Activated T-helper 9 cell treated with anti-CD3 and anti-CD28 coated beads, Interleukin-2, amount 50 U/mL, for 16 hours (primary cell): ENCODE measurements at places on chromosomes 5 and 9.
A peak's percentile ranks its signal among the peaks of the same experiment; 100 is the strongest.

DNA sequence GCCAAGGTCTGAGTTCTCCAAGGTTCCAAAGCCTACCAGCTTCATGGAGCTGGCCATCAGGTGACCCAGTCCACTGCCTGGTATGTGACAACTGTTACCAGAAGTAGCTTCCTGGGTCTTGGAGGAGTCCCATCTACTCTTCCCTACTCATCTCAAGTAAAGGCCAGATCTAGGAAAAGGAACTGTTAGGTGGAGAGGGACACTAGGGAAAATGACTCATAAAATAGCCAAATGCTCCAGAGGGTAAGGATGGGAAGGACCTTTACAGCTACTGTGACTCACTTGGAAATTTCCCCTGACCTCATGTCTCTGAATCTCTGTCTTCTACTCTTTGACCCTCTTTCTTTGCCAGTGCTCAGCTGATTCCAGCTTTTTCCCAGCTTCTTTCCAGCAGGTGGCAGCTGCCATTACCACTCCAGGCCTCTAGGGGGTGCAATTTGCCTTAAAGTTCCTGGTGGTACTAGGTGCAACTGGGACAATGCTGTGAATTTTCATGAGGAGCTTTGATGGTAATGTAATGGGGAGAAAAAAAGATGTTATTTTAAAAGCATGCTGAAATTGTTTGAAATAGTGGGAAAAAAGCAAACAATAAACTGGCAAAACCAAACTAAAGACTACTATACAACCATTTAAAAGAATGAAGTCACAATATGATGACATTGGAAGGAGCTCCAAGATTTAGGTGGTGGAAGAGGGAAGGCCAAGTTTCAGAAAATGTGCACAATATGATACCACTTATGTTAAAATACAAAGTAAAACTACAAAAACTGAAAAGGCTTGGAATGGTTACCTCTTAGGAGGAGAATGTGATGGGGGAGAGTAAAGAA lies 27.1 kb upstream of the MYORG start:
- DNase-seq: peak; percentile 19

DNA sequence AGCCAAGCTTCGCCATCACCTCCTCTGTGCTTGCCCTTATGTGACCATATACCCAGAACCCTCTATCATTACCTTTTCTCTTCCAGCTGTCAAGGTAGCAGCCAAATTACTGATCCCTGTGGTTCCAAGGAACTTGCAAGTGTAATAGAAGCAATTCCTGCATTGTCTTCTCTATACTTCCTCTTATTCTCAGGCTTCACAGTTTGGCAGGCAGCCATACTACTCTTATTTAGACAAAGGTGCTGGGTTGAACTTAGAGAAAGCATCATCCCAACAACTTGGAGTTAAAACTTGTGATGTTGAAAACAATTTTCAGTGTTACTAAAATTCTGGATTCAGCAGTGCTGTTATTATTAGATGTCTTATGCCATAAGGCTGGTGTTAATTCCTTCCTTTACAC lies 93.2 kb downstream of the NLN start:
- DNase-seq: no peak

GRCh38 chr5:66255714-66256113 lies 111.6 kb downstream of the SREK1 start:
- no peak for DNase-seq

GRCh38 chr9:130988905-130989304 lies 20.1 kb upstream of the LAMC3 start:
- DNase-seq: no peak

- DNase-seq: no peak
Measured at GRCh38 chr9:38018958-38019602, 49.9 kb downstream of the SHB start.

DNA sequence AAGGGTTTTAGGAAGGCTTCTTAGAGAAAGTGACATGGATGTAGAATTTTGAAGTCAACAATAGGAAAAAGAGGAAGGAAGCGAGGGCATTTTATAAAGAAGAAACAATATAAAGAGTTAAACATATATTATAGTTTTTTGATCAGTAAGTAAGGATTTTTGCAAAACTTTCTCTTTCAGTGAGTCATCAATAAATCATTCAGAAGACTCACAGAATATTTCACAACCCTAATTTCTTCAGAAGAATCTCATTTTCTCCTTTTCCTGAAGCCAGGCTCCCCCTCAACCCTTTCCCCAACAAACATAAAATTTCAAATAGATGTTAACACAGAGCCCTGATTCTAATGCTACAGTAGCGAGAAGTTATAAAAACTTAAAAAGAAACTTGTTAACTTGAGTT lies 4.3 kb upstream of the COX7C start:
- no peak for DNase-seq

DNA sequence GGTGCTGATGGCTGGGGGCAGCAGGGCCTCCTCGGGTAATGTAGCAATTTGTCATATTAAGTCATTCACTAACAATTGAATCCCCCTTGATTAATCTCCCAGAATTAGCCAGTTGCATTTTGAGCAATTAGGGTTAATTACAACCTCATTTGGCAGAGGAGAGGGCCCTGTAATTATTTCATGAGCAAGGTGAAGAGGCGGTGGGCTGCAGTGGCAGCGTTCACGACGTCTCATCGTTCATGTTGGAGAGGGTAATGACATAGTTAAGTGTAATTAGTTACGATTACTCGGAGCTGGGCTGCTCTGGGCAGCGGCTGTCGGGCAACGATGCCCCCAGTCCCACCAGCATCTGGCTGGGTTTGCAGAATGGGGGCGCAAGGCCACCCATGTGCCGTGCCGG lies 46.0 kb downstream of the NEK6 start:
- no peak for DNase-seq

GRCh38 chr9:133142684-133143622 lies 20.8 kb downstream of the GBGT1 start:
- DNase-seq: no peak

- DNase-seq: no peak
Measured at GRCh38 chr9:78972303-78972999, 599.3 kb upstream of the TLE4 start.

DNA sequence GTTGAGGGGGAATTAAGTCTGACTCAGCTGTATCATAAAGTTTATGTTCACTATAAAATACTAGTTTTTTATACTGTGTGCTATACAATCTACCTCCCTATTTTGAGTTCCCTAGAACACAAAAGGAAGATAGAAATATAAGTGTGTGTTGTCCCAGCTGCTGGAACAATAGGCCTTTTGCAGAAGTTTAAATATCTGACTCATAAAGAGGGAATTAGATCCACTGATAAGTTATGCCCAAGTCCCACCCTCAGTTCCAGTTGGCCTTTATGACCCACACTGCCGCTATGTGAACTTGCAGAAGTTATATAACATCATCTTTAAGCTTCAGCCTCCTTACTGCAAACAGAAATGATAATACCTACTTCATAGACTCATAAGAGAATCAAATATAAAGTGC lies 88.5 kb upstream of the DAB2 start:
- no peak for DNase-seq

GRCh38 chr5:126414874-126415502 lies 8.2 kb upstream of the GRAMD2B start:
- DNase-seq: no peak

DNA sequence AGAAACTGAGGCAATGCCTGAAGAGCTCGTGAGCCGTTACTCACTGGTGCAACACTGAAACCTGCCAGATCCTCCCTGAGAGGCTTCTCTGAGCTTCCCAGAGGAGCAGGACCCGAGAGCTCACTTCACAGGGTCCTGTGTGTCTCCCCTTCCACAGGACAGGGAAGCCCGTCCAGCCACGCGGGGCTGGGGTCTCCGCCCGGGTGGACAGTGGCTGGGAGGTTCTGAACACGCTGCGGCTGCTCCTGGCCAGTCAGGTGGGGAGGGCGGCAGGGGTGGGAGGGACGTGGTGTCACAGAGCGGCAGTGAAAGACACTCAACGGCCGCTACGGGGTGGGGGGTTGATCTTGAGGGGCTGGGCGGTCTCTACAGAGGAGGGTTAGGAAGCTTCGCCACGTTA lies 290 bp upstream of the ZDHHC11 start:
- DNase-seq: no peak

GRCh38 chr5:180717989-180718388 lies 21.9 kb downstream of the OR2Y1 start:
- DNase-seq: no peak

- DNase-seq: no peak
Measured at GRCh38 chr9:76159293-76159926, 234.8 kb downstream of the RFK start.

DNA sequence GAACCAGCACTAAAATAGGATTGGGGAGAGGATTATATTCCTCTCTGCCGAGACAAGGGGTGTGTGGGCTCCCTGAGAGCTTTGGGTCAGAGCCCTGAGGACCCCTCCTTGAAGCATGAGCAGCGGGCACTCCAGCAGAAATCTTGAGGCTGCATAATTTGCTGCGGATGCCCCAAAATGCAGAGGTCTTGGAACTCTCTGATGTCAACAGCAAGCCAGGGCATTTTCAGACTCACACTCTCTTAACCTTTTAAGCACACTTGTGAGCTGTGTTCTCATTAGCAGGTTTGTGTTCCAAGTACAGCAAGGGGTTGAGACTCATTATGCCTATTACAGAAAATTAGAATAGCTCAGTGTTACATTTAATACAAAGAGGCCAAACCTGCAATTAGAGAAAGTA lies 513.0 kb upstream of the ADAMTS16 start:
- DNase-seq: no peak

- no peak for DNase-seq
Measured at GRCh38 chr9:32578976-32579375, 6.0 kb upstream of the NDUFB6 start.

DNA sequence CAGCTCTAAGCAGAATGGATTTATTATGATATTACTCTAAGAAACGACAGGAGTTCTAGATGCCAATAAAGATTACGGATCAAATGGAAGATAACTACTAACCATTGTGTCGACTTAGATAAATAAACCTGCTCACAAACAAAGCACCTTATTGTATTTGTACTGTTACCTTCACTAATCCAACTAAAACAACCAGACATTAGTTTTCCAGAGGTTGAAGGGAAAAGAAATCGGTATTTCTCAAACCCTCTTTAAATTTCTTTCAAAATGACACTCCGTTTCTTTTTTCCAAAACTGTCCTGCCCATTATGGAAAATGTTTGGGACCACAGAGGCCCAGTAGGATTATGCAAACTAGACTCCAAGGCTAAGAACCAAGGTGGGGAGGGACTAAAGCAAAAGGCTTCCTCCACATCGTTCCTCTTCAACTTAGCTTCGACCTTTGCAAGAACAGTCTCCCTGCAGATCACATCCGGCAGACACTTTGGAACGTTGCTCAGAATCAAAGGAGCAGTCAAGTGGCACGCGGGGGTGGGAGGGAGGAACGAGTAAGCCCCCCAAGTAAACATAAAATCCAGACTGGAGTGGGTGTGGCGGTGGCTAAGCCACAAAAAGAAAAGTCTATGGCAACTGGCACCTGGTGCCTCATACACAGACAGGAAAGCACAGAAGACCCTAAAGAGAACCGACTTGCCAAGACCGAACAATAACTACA lies 2.7 kb downstream of the MLLT3 start:
- no peak for DNase-seq

- no peak for DNase-seq
Measured at GRCh38 chr5:84779186-84779585, 394.5 kb upstream of the EDIL3 start.

DNA sequence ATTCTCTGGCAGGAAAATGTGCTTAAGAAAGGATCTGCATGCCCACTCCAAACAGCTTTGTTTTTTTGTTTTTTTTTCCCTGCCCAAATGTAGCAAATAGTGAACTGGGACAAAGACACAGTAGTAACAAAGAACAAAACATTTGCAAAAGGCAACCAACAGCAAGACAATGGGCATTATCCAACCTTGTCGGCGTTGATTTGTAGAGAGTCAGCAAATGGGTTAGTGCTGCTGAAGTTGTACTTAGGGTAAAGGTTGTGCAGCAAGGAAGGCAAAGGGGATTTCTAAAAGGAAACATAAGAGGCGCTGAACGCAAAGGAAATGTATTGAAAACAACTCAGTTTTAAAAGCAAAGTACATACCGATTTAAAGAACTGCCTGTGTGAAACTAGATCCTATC lies 136.2 kb downstream of the MPDZ start:
- no peak for DNase-seq

GRCh38 chr5:174371600-174372094 lies 326.1 kb downstream of the NSG2 start:
- no peak for DNase-seq

- DNase-seq: no peak
Measured at GRCh38 chr5:42483472-42484154, 60.4 kb downstream of the GHR start.

DNA sequence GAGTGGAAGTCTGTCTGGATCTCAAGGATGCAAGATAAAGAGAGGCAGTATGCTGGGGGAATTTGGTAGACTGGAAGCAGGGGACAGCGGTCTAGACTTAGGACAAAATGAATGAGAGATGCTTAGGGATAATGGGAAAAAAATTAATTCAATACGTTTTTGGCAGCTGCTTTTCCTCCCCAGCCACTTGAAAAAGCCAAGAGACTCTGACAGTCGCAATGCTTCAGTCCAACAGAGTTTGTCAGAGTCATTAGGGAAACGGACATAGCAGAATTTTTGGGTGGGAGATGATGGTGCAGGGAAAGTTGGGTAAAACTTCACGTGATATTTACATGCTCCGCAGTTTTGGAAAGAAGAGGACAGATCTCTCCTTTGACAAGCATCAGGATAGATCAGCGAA lies 129.7 kb downstream of the GOLPH3 start:
- DNase-seq: no peak
